Activated T-cell treated with anti-CD3 and anti-CD28 coated beads for 24 hours (primary cell): ENCODE measurements at places on chromosomes 11 and 22.

GRCh38 chr11:92123540-92123939, 101.1 kb upstream of the FAT3 start:
- no peak for DNase-seq

DNA sequence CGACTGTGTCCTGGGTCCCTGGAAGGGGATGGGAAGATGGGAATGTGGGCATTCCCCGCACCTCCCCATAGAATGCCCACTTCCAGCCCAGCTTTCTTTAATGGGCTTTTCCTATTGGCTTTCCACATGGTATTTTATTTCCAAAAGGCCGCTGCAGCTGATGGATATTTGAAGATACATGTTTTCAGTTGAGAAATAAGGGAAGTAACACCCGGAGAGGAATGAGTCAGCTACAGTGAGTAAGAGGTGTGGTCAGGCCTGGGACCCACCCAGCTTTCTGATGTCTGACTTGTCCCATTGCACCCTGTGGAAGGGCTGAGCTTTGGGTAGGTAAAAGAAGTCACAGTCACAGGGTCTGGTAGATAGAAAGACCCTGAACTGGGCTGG, 476.9 kb downstream of the MIAT start:
- DNase-seq = peak; percentile 0

DNA sequence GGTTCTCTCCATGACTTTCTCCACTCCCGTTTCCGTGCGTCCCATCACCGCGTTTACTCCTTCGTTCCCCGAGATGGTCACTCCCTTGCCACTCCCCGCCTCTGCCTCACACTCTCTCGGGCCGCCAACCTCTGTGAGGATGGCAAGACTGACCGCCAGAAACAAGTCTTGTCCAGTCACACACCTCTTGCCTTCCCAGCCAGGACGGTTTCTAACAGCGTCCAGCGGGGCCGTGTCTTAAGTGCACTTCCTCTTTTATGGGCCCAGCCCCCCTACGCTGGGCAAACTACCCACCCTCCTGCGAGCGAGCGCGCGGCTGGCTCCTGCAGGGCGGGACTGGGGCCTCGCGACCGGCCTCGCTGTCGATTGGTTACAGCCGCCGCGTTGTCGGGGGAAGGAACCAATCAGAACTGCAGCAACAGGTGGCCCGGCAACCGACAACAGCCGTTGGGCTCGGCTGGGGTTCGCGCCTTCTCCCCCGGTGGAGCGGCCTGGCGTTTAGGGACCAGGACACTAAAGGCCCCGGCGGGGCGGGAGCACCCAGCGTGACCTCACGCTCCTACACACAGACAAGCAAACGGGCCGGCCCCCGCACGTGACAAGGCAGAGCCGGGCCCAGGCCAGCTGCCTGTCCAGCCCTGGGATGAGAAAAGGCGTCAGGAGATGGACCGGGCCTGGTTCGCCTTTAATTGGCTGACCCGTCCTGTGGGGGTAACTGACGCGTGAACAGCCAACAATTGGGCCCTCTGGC, 522 bp upstream of the UCP2 start:
- DNase-seq = peak; percentile 92

DNA sequence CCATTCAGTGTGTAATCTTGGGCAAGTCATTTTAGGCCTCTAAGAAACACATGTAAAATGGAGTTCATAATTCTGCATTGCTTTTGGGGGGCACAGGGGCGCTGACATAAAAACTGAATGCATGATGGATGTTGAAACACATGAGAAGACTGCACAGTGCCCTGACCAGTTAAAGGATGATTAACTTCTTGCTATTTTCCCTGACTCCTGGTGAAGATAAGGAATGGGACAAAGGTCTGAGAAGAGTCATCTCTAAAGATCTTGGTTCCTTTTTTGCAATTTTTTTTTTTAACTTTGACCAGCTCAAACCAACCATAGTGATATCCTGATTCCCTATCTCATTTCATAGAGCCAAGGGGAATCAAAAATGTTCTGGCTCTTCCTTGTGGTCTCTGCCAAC, 134.9 kb upstream of the TENM4 start:
- DNase-seq = no peak

GRCh38 chr11:47688111-47688510, 27.1 kb downstream of the AGBL2 start:
- DNase-seq = no peak

DNA sequence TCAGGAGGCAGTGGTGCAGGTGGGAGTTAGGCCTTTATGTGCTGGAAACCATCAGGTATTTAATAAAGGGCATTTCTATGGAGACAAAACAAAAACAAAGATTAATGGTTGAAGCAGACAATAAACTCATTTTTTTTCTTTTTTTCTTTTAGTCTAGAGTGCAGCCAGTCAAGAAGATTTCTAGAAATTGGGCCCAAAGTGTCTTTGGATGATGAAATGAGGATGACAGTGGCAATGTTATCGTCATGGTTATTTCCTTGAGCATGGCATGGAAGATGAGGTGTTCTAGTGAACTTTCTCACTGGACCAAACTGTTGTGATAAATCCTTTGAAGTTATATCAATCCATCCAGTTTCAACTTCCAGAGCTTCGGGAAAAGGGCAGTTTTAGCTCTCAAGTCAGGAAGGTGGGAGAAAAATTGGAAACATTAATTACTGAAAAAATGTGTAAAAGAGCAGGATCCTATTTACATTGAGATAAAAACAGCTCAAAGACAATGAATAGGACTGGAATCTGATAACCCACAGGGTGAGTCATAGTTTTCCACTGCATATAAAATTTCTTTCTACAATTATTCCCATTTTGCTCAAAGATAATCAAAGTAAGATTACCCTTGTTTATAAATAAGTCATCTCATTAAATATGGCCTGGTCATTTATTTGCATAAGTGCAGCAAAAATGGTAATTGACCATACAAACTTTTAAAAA, 33.0 kb downstream of the PRR5L start:
- no peak for DNase-seq

- no peak for DNase-seq
Observed at GRCh38 chr11:117620086-117620485, 176.9 kb downstream of the DSCAML1 start.

GRCh38 chr22:42080287-42080686, 787 bp downstream of the SMDT1 start:
- no peak for DNase-seq

- DNase-seq = no peak
Observed at GRCh38 chr11:12285106-12285505, 92.3 kb upstream of the PARVA start.

- DNase-seq = no peak
Observed at GRCh38 chr11:44885065-44885810, 65.4 kb downstream of the TP53I11 start.

DNA sequence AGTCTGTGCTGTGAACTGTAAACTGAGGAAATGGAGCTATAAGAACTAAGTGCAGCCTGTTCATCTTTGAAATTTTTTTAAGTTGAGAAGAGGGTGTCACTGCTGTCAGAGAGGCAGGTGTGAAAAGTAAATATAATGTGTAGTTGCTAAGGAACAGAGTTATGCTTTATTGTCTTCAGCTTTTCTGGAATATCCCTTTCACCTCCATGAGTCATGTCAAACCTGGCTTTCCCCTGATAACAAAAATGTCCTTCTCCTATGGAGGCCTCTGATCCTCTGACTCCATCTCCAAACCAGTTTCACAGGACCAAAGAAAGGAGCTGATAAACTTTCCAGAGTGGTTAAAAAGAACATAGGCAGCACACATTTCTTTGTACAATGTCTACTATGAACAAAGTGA, 12.8 kb upstream of the MUC15 start:
- DNase-seq = no peak

DNA sequence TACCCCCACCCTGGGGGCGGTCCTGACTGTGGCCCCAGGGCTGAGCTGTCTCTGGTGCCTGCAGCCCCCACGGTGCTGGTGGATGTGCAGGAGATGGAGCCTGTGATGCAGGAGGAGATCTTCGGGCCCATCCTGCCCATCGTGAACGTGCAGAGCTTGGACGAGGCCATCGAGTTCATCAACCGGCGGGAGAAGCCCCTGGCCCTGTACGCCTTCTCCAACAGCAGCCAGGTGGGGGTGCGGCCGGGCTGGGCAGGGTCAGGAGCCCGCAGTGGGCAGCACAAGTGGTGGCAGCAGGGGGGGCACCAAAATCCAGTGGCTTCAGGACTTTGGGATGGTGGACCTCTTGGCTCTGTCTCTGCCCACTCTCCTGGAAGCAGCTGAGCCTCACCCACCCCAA, 8.0 kb upstream of the NDUFS8 start:
- no peak for DNase-seq

DNA sequence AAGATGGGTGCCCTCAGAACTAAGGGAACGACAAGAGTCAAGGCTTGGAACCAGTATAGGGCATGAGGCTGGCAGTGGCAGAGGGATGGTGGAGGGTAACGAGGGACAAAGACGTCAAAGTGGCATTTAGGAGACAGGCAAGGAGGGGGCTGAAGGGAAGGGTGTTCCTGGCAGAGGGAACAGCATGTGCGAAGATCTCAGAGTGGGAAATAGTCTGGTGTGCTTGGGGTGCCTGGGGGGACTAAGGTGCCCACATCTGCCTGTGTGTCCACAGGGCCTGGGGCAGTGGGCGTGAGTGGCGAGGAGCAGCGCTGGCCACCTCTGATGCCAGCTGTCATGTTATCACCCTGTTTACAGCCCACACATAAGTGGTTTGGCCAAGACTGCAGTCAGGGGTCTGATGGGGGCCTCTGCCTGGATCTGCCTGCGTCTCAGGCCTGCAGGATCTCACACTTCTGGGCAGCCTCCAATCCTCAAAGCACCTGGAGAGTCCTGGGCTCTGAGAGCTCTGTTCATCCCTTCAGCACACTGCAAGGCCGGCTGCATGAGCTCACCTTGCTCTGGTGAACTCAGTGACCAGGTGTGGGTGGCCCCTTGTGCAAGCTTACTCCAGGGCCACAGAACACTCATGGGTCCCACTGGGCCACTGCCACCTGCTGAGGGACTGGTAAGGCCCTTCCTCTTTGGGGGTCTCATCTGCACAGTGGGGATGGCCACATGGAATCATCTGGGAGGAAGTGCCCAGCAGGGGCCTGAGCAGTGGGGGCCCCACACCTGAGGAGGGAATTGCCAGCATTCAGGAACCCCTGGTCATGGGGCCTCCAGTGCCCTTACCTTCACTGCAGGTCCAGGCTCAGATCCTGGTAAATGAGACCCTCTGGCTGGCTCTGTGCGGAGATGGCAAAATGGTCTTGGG, 89.7 kb upstream of the SHISAL1 start:
- DNase-seq = no peak

DNA sequence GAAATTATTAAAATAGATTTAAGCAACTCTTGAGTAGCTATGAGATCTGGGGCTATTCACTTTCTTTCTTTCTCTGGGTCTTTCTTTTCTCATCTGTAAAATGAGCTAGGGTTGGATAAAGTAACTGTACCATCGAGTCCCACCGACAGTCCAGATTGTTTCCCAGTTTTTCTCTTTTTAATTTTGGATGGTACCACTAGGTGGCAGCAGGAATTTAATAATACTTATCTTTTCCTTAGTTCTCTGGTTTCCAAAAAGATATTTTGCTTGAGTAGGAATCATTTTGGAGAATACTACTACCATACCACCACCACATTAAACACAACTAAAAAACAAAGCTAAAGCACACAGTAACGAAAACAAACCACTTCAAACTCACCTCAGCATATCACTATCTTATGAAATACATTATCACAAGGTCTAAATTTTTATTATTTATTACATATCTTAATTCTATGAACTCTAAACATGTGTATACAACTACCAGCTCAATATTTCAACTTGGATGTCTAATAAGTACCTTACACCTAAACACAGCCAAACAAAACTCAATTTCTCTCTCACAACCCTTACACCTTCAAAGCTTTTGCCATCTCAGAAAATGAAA, 584.0 kb downstream of the KCNA4 start:
- no peak for DNase-seq

DNA sequence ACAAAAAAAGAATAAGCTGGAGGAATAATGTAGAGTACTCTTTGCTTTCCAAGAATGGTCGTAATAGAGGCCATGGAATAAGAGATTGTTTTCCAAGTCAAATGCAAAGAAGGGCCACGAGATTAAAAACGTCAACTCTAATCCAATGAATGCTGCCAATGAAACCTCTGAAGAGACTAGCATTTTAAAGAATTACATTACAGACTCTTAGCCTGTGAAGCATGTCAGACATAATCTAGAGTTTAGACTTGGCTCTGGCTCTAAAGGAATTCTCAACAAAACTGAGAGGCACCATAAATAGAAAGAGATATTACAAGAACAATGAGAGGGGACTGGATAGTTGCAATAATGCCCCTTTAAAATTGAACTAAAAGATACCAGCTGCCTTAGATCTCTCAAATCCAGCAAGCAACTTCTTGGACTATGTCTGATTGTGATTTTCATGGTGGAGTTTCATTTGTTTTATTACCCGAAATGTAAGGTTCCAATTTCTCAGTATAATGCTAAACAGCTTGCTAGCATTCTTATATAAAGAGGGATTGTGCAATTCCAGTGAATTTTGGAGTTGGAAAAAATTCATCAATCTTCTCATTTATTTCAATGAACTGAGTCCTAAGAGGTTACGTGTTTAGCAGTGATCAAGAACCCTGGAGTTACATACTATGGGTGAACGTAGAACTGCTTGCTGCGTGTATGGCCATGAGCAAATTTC, 5.6 kb downstream of the ETS1 start:
- no peak for DNase-seq

DNA sequence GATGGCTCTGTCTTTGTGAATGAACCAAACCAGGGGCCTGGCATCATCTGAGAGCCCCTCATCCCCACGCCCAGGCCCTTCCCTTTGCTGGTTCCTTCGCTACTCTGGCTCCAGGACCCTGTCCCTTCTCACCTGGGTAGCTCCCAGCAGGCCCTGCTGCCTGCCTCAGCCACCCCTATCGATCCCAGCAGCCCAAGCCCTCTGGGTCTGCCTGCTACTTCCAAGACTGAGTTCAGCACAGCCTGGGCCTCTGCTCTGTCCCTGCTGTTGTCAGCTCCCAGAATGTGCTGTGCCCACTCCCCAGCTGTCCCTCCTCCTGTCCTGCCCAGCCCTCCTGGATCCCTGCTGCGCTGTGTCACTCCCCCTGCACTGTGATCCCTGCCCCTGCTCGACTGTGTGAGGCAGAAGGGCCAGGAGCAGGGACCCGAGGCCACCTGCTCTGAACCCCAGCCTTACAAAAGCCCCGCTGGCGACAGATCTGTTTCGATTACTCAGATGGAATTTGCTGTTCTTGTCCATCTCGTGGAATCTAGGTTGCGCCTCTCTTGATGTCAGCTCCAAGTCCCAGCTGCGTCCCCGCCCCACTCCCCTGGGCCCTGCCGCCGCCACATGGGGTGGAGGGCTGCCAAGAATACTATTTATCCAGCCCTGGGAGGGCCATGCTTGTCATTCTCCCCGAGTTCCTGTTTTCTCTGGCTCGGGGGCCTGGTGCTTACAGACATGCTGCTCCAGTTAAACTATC, 13.0 kb downstream of the MRPL21 start:
- no peak for DNase-seq

- DNase-seq = no peak
Observed at GRCh38 chr11:66686801-66687750, 9.4 kb upstream of the RBM4B start.
